SHP77 (cell line): ENCODE measurements at places on chromosomes 16 and 17.

DNA sequence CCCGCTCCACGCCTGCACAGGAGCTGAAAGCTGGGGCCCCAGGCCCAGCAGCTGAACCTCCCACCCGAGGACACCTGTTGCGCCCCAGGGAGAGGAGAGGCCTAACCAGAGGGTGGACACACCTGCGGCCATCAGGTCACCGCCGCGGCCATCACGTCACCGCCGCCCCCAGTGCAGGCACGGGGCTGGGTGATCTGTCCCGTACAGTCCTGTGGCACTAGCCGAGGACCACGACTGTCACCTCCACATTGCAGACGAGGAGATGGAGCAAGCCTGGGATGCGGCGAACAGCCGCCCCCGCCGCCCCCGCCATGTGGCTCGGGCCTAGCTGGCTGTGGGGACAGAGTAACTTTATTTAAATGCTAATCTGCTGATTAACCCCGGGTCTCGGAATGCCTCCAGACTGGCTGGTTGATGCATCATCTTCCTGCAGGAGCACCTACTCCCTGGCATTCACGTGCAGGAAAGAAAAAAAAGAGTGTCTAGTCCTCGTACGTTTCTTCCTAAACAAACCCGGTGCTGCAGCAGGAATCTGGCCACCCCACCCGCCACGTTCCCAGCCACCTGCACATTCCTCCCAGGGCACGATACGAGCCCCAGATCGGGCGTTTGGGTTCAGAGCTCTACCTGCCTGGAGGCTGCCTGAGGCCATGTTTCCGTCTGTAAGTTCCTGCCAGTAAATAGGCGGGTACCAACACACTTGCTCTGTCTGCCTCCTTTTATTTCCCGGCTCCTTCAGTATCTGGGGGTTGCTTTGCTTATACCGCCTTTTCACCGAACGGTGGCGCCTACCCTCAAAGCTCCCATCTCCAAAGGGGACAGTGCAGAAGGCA is 29.9 kb downstream of the PIEZO1 start:
- no peak for DNase-seq

DNA sequence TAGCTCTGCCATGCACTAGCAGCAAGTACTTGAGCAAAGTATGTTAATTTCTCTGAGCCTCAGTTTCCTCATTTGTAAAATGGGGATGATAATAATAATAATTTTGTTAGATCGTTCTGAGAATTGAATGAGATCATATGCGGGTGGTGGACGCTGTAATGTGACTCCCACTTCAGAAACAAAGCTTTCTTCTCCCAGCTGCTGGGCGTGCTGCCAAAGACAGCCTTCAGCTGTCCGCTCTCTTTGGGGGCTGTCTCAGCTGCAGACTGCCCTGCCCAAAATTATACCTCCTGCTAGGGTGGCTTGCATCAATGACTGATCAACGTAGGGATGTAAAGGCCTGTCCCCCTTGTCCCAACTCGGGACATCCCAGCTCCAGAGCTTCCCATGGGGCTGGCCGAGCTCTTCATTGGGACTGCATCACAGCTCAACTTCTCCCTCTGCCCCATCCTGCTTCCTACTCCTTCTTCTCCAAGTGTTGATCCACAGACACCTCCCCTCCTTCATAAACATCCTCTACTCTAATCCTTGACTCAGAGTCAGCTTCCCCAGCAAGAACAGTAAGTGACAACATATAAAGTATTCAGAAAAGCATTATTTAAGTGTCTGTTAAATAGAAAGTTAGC is 30.7 kb upstream of the CDH5 start:
- peak; percentile 84 for DNase-seq

GRCh38 chr16:70685938-70686375 is at the start of gene MTSS2:
Gene MTSS2, minus strand, starts transcription at chr16:70686053. Its CDS starts 262 bp downstream, at chr16:70685791.
- peak; percentile 94 for DNase-seq

- no peak for DNase-seq
Measured at GRCh38 chr17:32103476-32104113, 38.7 kb upstream of the RHOT1 start.

GRCh38 chr16:48969611-48970010 is 312.0 kb downstream of the CBLN1 start:
- DNase-seq, result no peak

DNA sequence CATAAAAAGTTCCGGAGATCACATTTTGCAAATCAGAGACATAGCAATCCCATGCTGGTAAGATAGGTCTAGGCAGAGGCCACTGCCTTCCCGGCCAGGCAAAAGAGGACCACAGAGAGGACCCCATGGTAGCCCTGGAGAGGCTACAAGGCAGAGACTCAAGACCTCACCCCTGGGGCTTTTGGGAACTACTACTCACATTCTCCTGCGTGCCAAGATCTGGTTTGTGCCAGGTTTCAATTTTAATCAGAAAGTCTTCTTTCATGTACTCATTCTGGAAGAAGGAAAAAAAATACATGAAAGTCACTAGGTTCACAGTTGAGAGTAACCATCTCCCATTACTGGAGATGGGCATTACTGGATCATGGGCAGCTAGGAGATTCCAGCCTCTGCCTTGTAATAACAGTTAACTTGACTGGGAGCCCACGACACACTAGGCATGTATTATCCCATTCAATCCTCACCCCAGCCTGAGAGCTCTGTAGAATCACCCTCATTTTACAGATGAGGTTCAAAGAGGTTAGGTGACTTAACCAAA is 21.2 kb downstream of the PITPNA start:
- DNase-seq, result no peak

DNA sequence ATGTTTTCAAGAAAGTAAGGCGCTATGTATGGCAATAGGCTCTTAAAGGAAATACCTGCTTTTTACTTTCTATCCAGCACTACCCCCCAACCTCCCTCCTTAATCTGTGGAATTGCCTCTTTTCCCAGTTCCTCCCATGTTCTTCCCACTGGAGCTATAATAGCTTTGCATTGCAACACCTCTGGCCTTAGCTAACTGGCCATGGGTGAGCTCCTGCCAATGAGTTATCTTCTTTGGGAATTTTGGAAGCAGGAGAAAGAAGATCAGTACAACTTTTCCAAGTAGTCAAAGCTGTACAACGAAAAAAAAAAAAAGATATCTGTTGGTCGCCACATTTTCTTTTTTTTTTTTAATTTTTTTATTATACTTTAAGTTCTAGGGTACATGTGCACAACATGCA is 398.0 kb downstream of the NPIPA8 start:
- no peak for DNase-seq

GRCh38 chr17:2705263-2705662 is 6.3 kb downstream of the CLUH start:
- no peak for DNase-seq

DNA sequence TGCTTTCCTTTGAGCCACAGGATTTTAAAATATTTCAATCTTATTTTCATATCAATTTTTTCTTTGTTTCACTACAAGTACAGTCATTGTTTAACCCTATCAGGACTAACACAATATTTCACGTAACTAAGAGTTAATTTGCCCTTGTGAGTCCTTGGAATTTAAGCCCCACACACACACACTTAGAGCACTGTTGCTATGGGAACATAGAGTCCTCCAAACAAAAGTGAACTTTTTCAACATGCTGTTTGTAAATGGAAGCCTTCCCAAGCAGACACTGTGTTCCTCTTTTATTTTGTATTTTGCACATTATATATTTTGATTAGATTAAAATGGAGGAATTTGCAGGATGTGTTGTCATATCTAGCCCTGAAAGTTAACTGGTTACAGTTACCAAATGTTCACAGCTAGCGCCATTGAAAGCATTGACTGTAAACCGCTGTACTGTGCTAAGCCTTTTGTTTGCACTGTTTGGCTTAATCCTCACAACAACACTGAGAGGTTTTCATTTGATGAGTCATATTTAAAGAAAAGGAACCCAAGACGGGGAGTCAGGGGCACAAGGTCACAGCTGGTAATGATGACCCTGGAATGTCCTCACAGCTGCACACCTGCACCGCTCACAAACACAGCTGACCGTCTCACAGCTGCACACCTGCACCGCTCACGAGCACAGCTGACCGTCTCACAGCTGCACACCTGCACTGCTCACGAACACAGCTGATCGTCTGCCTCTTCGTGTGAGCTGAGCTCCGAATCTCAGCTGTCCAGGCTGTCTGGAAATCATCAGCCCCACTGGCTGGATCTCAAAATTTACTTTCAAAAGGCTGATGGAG is 6.3 kb downstream of the HSBP1 start:
- peak; percentile 97 for DNase-seq

- DNase-seq, result peak; percentile 51
Measured at GRCh38 chr16:29806641-29807425, 504 bp downstream of the MAZ start.

GRCh38 chr16:68636064-68636560 is 9.0 kb upstream of the CDH3 start:
- DNase-seq, result no peak

DNA sequence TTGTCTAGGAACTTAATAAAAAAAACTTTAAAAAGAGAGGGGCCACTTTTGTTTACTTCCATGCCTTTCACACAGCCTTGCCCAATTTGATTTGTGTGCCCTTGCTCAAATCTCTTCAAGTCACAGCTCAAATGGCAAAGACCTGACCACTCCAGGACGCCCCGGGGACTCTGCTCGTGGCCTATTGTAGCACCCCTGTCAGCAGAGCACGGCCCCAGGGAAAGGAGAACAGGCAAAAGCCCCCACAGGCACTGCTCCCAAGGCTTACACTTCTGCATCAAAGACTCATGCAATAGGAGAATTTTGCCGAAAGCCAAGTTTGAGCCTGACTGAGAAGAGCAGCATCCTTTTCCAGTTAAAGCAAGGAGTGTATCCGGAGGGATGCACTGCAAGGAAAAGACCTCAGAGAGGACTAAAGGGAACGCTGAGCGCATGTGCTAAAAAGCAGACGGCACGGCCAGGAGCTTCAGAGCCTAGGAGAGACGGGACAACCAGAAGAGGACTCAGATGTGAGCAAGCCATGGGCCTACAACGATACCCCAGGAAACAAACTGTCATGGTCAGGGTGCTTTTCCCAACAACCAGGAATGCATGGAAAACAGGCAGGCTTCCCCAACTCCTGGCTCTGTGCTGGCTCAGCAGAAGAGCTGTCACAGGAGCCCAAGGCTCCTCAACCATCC is 8.2 kb downstream of the CREBBP start:
- DNase-seq, result no peak

GRCh38 chr17:64420143-64420670 is 28.7 kb upstream of the MILR1 start:
- DNase-seq, result peak; percentile 75

DNA sequence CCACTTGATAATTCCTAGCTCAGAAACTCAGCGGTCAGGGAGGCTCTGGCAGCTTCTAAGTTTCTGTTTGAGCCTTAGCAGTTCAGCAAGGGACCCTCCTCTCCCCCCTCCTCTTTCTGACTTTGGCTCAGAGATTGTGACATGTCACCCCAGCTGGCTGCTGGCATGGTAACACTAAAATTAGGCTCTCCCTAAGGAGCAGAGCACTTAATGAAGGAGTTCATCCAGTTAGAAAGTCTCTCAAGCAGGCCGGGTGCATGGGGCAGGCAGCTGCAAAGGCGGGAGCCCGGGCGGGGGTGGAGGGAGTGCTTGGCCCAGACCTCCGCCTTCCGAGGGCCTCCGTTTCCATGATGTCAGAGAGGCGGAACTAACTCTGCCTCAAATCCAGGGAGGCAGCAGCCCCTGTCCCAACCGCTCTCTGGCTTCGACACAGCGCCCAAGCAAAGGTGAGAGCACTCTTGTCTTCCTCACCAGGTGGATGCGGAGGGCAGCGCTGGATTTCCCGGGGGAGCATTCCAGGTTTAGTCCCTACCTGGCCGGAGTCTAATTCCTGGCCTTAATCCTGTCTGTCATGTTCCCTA is 128.0 kb upstream of the PLCG2 start:
- peak; percentile 93 for DNase-seq

- DNase-seq, result no peak
Measured at GRCh38 chr16:67184453-67184994, 761 bp upstream of the MATCAP1 start.

- no peak for DNase-seq
Measured at GRCh38 chr16:85514598-85515318, 98.4 kb upstream of the GSE1 start.

GRCh38 chr17:4332296-4332970 is 34.0 kb downstream of the UBE2G1 start:
- no peak for DNase-seq

DNA sequence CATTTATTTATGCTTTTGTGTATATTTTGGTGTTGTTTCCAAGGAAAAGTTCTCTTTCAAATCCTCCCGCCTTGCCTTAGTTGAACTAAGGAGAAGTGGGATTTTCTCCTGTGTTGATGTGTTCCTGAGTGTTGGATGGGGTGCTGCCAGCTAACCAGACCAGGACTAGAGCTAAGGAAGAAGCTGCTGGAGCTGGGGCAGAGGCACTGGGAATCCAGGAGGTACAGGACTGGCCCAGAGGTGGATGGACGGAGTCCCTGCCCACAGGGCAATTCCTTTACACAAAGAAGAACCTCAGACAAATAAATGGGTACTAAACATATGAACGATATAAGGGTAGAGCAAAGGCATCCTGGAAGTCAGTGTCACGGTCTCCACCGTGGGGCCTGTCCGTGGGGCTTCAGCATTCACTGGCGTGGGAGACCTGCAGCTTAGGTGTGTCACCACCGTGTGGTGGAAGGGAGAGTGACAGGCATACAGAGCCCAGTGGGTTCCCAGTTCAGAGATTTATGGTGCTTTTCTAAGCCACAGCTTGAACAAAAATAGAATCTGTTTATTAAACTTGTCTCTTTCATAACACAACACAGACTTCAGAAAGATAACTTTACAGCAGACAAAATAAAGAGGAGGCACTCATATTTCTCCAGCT is 270.7 kb downstream of the NTN1 start:
- no peak for DNase-seq

DNA sequence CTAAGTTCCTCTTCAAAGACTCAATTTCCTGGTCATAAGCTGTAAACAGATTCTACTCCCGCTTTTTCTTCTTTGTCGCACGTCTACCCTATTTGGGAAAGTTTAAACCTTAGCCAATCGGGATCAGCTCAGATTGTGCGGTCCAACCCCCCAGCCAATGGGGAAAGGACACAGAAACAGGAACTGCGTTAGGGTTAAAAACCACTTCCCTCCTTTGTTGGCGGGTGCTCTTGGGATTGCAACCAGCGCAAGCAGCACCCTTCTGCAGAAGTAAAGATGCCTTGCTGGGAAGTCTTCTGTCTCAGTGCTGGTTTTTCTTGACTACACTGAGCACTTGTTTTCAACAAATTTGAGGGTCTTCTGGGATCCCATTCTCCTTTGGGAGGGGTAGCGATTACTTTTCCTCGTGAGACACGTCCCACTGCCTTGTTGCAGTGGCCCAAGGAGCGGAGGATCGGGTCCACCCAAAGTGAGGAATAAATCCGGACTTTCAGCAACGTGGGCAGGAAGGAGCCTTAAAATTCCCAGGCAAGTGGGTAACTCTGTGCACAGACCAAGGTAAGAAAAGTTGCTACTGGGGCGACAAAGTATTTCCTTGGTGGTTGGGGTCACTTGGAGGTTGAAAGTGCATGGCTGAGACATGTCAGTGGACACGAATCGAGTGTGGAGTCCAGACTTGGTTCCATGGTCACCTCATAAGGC is 1.0 kb upstream of the YPEL3 start:
- DNase-seq, result no peak

DNA sequence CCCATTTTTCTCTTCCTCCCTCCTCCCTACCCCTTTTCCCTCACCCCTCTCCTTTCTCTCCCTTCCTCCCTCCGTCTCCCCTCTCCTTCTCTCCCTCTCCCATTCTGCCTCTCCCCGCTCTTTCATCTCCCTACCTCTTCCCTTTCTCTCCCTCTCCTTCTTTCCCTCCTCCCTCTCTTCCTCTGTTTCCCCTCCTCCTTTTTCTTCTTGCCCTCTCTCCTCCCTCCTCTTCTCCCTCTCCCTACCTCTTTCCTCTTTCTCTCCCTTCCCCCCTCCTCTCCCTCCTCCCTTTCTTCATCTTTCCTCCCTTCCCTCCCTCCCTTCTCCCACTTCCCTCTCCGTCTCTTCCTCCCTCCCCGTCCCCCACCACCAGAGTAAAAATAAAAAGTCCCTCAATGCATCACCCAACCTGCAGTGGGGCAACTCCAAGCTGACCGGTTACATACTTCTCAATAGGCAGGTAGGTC is 10.4 kb downstream of the CHD9NB start:
- DNase-seq, result no peak
